GOT3 (cell line): ENCODE measurements at places on chromosomes 4 and X.

DNA sequence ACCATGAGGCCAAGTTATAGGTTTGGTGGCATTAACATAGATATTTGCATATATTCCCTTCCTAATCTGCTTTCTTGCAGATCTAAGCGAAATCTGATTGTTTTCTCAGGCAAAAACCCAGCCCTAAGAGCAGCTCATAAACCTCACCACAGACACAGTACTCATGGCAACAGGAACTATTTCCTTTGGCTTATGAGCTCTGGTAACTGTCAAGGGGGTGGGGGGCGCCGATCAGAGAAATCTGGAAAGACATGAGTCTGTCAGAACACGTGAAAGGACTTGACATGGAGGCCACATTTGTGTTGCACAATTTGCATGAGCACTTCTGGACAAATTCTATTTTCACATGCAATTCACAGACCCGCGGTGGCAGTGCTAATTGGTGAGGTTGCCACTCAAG is 83.7 kb downstream of the MGST2 start:
- DNase-seq = no peak

DNA sequence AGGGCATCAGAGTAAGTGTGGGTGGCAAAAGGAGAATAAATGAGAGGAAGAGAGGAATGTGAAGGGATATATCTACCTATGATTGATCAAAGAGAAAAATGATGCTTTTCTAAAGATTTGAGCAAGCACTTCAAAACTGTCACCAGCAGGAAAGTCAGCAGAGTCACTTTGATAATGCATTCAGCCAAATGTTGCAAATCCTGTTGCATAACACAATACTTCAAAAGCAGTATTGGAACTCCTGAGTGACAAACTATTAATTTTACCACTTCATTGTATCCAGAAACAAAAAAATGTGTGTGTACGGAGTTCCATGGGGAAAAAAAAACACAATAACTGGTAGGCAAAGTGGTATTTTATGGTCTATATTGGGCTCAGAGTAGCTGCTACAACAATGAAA is 160.3 kb downstream of the EMCN start:
- DNase-seq = no peak

DNA sequence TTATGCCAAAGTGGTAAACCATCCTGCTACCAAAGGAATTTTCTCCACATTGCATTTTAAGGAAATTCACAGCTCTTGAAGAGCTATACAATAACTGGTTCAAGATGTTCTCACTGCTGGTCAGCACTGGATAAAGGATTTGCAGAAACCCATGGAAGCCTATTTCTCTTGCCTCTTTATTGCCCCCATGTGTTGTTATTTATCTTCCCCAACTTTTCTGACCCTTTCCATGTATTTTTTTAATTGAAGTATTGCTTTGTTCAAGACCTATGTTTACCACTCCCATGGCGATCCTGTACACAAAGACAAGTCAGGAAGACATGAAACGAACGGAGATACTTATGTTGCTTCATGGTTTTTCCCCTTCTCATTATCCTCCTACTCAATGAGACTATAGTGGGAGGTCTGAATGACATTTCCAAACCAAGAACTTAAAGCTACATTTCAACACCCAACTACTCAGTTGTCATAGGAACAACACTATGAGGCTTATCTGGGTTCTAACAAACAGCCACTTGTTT is 566.4 kb upstream of the DIPK2B start:
- DNase-seq = no peak

DNA sequence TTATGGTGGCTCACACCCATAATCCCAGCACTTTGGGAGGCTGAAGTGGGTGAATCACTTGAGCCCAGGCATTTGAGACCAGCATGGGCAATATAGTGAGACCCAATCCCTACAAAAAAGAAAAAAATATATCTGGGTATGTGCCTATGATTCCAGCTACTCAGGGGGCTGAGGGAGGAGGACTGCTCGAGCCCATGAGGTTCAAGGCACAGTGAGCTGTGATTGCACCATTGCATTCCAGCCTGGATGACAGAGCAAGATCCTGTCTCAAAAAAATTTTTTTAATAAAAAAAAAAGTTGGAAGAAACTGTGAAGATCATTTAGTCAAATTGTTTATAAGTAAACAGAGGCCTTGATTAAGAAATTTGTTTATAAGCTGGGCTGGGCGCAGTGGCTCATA is 39.7 kb downstream of the KLHL8 start:
- DNase-seq = no peak

DNA sequence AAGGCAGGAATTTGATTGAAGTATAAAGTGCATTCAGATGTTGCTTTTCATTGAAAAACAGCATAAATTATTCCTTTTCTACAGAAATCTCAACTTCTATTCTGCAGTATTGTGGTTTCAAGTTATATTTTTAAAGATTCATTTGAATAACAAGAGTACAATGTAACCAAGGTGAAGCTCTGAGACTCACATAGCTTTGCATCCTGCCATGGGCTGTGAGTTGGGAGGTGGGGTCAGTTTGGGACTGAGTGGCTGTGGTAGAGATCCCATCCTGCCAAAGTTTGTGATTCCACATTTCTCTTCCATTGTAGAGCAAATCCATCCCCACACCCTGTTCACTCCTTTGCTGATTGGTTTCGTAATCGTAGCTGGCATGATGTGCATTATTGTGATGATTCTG is 69.2 kb downstream of the KIT start:
- DNase-seq = no peak

- DNase-seq = no peak
Measured at GRCh38 chr4:126486377-126486776, 1146.4 kb upstream of the INTU start.

- DNase-seq = no peak
Measured at GRCh38 chr4:81506731-81507130, 35.0 kb upstream of the RASGEF1B start.

DNA sequence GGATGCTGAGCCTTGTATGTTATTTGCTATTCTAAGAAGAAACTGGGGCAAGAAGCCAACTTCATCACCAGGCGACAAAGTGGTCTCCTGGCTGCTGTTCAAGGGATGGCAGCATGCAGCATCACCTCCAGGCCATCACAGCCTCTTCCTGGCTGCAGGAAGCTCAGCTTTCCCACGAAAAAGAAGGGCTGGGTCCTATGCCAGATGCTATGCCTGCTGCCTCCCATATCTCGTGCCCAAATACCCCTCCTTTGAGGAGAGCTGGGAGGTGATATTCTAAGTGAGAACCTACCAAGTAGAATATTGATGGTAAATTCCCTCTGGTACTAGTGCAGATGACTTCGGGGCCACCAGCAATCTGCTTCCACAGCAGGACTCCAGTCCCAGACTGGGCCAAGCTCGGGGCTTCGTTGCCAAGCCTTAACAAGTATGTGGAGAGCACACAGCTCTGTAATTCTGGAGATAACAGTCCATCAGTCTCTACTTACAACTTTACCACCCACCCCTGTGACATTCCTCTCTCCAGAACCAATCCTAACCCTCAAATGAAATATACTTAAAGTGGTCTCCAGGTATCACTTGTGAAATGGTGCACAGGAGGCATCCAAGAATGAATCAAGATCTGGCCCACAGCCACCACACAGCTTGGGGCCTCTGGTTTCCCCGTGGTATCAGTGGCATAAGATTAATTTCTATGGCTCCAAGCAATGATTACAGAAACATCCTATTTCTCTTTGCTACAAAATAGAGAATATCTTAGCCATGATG is 149.3 kb downstream of the PALLD start:
- DNase-seq = no peak

GRCh38 chr4:86947501-86948120 is 12.8 kb downstream of the AFF1 start:
- no peak for DNase-seq

GRCh38 chr4:77100234-77100633 is 24.4 kb upstream of the CCNI start:
- DNase-seq = no peak

- no peak for DNase-seq
Measured at GRCh38 chr4:15233264-15233597, 194.6 kb upstream of the C1QTNF7 start.

- DNase-seq = no peak
Measured at GRCh38 chr4:182688081-182688480, 229.1 kb downstream of the DCTD start.

DNA sequence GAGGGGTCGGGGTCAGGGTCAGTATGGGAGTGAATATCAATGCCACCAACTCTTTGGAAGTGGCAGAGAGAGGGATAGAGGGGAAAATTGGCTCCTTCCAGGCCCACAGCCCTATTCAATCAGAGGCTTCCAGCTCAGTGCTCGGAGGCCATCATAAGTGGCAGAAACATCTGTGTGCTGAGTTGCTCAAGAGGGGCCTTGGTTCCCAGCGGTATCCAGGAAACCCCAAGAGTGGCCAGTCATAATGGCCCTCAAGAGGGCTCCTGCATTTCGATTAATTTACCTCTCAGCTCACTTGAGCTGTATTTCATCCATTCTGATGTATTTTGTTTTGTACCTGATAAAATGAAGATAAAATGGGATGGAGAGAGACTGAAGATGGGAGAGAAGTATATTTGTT is 154.3 kb upstream of the EOLA2 start:
- no peak for DNase-seq

GRCh38 chr4:99754756-99755155 is 61.9 kb upstream of the DAPP1 start:
- DNase-seq = no peak

DNA sequence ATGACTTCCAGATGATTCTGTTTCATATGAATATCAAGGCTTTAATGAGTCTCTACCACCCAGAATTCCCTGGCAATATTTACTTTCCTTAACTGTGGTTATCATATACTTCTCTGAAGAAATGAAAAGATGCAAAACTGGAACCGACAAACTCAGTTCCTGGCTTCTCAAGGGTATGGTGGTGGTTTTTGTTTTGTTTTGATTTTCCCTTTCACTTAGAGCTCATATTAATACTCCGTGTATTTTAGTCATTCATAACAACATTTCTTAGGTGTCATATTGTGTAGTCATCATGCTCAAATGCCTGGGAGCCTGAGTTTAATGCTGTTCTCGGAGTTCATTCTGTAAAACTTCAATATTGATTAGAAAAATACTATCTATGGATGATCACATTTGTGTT is 665 bp downstream of the TRPC5OS start:
- no peak for DNase-seq
